Activated CD4-positive, alpha-beta T cell treated with anti-CD3 and anti-CD28 coated beads, Interleukin-2, amount 10 ng/mL, durations not matched to agents 24 days and 14 days (primary cell): ENCODE measurements at places on chromosomes 12 and 14. TPM values are rescaled to one million over a fixed set of nuclear protein-coding genes. Genes with fewer than 3 reads are reported as not detected.

Gene MYH7
- not detected in 2 replicates for total RNA-seq

Gene SERPINA9
- not detected in 2 replicates for total RNA-seq

Gene C1R
- 1.4 and 2.5 TPM in 2 replicates for total RNA-seq

Gene NOC4L
- total RNA-seq: 49.6 and 53.3 TPM in 2 replicates

Gene MANSC4
- total RNA-seq: not detected in 2 replicates

DNA sequence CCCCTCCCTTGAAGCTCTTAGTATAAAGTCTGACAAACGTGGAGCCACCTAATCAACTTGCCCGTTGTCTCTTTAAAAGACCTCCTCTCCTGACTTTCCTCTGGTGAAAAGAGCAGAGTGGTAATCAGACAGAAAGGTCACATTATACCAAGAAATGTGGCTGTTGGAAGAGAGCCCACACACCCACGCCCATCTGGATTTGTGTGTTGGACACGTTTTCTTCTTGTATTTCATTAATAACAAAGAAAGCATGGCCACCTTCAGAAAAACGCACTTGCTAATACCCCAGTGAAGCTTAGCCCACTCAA lies 41.3 kb downstream of the CCDC60 start:
- no peaks in the 10 kb centered on the region for H3K36me3 ChIP-seq
- H3K27me3 ChIP-seq: no peaks in the 10 kb centered on the region
- H3K27ac ChIP-seq: no peak overlapping the region

DNA sequence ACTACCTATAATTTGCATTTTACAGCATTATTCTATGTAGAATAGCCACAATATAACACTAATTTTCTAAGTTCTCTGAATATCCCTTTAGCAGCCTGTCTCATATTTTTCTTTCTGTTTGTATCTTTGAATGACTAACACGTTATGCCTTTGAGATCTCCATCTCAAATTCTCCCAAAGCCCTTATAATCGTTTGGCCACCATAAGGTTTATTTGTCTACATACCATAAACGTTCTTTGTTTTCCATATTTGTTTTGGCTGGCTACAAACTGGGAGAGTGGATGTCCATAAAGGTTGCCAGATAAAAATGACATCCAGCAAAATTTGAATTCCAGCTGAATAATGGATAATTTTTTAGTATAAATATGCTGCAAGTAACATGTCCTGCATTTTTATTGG lies 203.7 kb downstream of the STXBP6 start:
- H3K4me3 ChIP-seq: no peak overlapping the region
- peaks cover 16% of the 10 kb centered on the region for H3K27me3 ChIP-seq
- no peak for DNase-seq
- no peaks in the 10 kb centered on the region for H3K36me3 ChIP-seq
- no peaks in the 10 kb centered on the region for H3K4me1 ChIP-seq

- H3K27me3 ChIP-seq: no peaks in the 10 kb centered on the region
- peak; percentile 56 for DNase-seq
- peak overlapping the region; percentile 82 for H3K4me3 ChIP-seq
- peaks cover 77% of the 10 kb centered on the region for H3K4me1 ChIP-seq
These were observed 10.7 kb downstream of the PRKCH start for GRCh38 chr14:61331992-61332657.

DNA sequence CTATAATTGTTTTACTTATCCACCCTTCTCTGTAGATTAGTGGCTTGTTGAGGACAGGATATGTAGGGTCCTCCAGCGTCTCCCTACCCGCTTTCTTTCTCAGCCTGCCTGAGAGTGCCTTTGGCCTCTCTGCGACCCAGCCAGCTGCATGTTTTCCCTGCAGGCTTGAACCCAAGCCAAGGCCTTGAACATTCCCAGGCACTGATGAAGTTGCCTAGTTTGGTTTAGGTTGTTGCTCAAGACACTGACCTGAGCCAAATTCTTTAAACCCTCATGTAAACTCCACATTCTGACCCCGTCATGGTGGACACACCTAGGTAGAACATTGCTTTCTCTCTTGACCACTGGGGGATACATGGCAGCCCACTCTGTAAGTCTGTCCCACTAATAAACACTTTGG lies 33.4 kb upstream of the TXNRD1 start:
- H3K27me3 ChIP-seq: peaks cover 6% of the 10 kb centered on the region
- no peak overlapping the region for H3K27ac ChIP-seq
- H3K4me3 ChIP-seq: no peak overlapping the region
- H3K4me1 ChIP-seq: peaks cover 13% of the 10 kb centered on the region
- DNase-seq: no peak
- no peaks in the 10 kb centered on the region for H3K36me3 ChIP-seq

GRCh38 chr14:70442750-70443149 lies 9.2 kb upstream of the ADAM21 start:
- H3K4me3 ChIP-seq: no peak overlapping the region
- no peak for DNase-seq
- H3K4me1 ChIP-seq: no peaks in the 10 kb centered on the region
- H3K36me3 ChIP-seq: no peaks in the 10 kb centered on the region
- no peaks in the 10 kb centered on the region for H3K27me3 ChIP-seq

- no peaks in the 10 kb centered on the region for H3K4me1 ChIP-seq
- no peak overlapping the region for H3K4me3 ChIP-seq
- DNase-seq: no peak
These were observed 449.3 kb downstream of the FOXG1 start for GRCh38 chr14:29215853-29216252.

GRCh38 chr14:40028991-40029390 lies 596.8 kb upstream of the FBXO33 start:
- H3K36me3 ChIP-seq: no peaks in the 10 kb centered on the region
- H3K27me3 ChIP-seq: no peaks in the 10 kb centered on the region
- H3K4me3 ChIP-seq: no peak overlapping the region
- H3K4me1 ChIP-seq: no peaks in the 10 kb centered on the region
- H3K27ac ChIP-seq: no peak overlapping the region
- DNase-seq: no peak

- DNase-seq: no peak
- H3K27me3 ChIP-seq: no peaks in the 10 kb centered on the region
- no peaks in the 10 kb centered on the region for H3K36me3 ChIP-seq
- H3K4me1 ChIP-seq: no peaks in the 10 kb centered on the region
These were observed 60.4 kb downstream of the SLC15A4 start for GRCh38 chr12:128763395-128763794.

DNA sequence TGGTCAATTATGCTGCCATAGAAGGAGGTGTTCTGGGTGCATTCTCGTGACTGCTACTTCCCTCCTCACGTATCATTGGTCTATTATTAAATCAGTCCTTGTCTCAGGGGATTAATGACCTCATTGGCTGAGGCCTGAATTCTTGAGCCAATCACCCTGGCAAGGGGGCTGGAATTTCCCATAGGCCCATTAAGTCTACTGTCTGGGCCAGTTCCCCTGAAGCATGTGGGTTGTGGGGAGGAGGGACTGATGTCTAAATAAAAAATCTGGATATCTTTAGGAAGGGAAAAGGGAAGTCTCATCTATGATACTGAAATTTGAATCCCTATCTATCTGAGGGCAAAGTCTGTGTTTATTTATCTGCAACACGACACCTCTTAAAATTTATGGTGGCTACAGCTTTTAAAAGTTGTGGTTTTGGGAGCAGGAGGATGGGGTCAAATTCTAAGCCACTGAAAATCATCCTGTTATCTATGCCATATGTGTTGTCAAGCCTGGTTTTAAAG lies 71.9 kb downstream of the DYRK2 start:
- DNase-seq: no peak
- no peak overlapping the region for H3K27ac ChIP-seq
- H3K4me3 ChIP-seq: no peak overlapping the region
- H3K27me3 ChIP-seq: peaks cover 5% of the 10 kb centered on the region
- no peaks in the 10 kb centered on the region for H3K4me1 ChIP-seq

DNA sequence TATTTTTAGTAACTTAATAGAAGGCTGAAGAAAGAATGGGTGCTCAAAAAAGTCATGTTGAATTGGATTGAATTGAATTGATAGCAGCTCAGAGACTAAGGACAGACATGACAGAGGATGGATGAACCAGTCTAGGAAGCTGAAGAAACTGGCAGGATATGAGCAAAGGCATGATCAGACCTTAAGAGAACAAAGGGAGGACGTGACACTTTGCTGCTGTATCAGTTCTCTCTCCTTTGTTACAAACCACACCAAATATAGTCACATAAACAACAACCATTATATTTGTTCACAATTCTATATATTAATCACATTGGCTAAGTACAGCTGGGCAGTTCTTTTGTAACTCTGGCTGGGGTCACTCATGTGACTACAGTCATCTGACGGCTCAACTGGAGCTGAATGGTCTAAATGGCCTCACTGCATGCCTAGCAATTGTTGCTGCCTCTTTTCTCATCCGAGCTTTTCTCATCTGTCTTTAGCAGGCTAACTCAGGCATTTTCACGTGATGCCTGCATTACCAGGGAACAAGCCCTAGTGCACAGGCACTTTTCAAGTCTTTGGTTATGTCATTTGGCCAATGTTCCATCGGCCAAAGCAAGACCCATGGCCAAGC lies 355.0 kb downstream of the ETNK1 start:
- H3K4me3 ChIP-seq: no peak overlapping the region
- no peak for DNase-seq
- H3K4me1 ChIP-seq: no peaks in the 10 kb centered on the region

DNA sequence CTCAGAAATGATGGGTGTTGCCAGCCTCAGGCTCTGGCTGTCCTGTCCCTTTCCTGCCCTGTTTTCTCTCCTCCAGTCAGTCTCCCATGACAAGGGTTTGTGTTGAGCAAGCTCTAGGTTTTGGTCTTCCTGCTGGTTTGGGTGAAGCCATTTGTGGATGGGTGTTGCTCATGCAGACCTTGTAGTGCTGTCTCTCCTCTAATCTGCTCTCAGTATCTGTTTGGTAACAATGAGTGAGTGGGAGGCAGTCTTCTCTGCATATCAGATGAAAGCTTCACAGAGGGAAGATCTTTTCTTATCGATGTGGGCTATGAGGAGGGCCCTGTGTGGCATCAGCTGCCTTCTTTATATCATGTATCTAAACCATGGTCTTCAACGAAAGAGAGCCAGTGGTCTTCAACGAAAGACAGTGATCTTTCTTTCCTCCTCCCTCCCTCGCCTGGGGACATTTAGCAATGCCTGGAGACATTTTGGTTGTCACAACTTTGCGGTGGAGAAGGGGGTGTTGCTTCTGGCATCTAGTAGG lies 3.6 kb downstream of the CMA1 start:
- H3K4me3 ChIP-seq: no peak overlapping the region
- H3K4me1 ChIP-seq: peaks cover 7% of the 10 kb centered on the region
- H3K27me3 ChIP-seq: peaks cover 7% of the 10 kb centered on the region

GRCh38 chr12:41271489-41271888 lies 83.4 kb downstream of the PDZRN4 start:
- H3K27ac ChIP-seq: no peak overlapping the region
- no peaks in the 10 kb centered on the region for H3K4me1 ChIP-seq
- H3K27me3 ChIP-seq: no peaks in the 10 kb centered on the region
- no peaks in the 10 kb centered on the region for H3K36me3 ChIP-seq
- no peak for DNase-seq

DNA sequence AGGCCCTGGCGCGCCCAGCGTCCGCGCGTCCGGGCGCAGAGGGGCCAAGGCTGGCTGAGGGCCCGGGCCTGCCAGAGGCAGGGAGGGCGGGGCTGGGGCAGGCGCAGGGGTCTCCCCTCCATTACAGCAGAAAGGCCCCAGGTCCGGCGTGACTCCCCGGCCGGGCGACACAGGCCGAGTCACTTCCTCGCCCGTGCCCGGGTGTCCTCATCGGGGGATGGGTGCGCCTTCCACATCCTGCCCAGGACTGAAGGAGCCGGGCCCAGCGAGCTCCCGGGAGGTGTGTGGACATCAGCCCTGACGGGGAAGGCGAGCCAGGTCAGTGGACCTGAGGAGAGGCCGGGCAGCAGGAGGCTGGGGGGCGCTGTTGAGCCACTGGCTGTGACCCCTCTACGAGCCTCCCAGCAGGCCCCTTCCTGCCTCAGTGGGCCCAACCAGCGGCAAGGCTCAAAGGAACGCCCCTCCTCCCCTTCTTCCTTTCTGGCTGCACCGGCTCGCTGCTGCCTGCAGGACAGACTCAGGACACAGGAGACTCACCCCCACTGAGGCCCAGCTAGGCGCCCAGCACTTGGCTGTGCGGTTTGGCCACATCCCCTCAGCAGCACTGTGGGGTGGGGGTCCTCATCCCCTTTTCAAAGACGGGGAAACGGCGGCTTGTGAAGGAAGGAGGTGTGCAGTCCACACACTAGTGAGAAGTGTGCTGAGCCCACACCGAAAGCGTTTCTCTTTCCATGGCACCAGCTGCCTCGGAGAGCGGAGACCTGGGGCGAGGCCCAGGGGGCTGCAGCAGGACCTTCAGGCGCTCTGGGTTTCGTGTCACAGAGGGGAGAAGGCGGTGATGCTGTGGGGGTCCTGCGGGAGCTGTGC lies 606 bp downstream of the TNFAIP2 start:
- DNase-seq: no peak
- H3K4me1 ChIP-seq: peaks cover 2% of the 10 kb centered on the region
- no peak overlapping the region for H3K27ac ChIP-seq
- peak overlapping the region; percentile 28 for H3K4me3 ChIP-seq

GRCh38 chr14:103315351-103315911 lies 18.6 kb upstream of the EIF5 start:
- no peaks in the 10 kb centered on the region for H3K36me3 ChIP-seq
- H3K4me3 ChIP-seq: no peak overlapping the region
- H3K27ac ChIP-seq: no peak overlapping the region
- DNase-seq: no peak
- H3K4me1 ChIP-seq: no peaks in the 10 kb centered on the region

DNA sequence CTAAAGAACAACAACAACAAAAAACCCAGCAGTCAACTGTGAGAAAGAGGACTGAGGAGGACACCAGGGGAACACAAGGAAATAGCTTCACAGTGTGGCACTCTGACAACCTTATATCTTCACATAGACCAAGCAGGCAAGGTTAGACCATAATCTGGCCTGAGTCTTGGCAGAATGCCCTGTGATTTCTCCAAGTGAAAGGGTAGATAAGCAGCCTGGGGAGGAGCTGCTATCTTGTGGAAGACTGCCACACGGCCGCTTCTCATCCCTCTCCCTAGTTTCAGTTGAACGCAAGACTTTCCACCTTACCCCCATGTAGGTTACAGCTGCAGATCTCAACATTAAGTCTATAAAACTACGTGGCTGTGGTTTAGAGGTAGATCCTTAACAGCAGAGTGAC lies 3.7 kb downstream of the SLC25A21 start:
- H3K4me1 ChIP-seq: no peaks in the 10 kb centered on the region
- DNase-seq: no peak
- H3K27ac ChIP-seq: no peak overlapping the region
- H3K4me3 ChIP-seq: no peak overlapping the region
- H3K27me3 ChIP-seq: peaks cover 20% of the 10 kb centered on the region

DNA sequence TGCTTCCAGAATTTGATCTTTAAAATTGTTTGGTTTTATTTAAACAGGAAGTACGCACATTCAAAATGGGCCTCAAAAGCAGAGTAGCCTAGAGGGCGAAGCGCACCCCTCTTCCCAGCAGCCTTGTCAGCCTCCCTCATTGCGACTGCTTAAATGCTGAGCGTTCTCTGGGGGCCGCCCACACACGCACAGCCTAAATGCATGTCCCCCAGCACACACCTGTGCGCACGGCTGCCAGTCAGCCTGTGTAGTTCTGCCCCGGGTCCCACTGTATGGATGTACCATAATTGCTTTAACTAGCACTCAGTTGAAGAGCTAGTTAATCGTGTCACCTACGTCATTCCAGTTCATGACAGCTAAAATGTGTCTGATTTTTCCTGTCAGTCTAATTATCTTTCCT lies 79.3 kb downstream of the TESC start:
- no peak for DNase-seq
- H3K4me1 ChIP-seq: no peaks in the 10 kb centered on the region
- no peak overlapping the region for H3K4me3 ChIP-seq
- H3K27me3 ChIP-seq: no peaks in the 10 kb centered on the region
- no peak overlapping the region for H3K27ac ChIP-seq
- peaks cover 23% of the 10 kb centered on the region for H3K36me3 ChIP-seq

GRCh38 chr12:29256598-29256997 lies 107.5 kb downstream of the FAR2 start:
- H3K27ac ChIP-seq: no peak overlapping the region
- no peak for DNase-seq
- no peaks in the 10 kb centered on the region for H3K4me1 ChIP-seq
- H3K27me3 ChIP-seq: no peaks in the 10 kb centered on the region
- H3K4me3 ChIP-seq: no peak overlapping the region
